ENCODE measurements at places on chromosomes 12 and 14.

DNA sequence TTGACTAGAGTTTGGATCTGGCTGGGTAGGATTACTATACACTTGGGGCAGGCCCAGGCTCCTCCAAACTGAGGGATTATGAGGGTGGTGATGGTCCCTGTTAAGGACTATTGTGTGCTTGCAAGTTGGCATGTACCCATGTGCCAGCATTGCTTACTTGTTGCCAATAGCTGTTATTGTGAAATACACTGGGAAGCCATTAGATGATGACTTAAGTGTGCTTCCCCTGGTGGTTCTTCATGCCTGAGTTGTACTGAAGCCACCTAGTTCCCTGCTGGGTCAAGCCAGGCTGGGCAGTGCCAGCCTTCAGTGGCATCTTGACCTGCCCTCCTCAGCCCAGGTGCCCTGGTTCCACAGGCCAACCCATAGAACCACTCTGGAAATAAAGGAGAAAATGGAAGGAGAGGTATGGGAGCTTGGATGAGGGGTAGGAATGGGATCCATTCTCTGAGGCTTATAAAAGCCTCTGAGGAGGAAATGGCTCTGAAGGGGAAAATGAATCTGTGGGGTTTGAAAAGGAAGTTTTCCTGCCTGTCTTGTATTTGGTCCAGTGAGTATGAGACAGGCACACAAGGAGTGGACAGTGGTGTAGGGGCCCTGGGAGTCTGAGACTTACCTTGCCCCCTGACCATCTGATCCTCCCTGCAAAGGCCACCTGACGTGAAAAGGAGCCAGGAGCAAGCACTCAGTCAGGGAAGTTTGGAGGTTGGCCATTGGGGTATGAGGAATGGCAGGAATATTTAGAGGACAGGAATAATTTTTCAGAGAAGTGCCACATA is 724 bp downstream of the LTB4R start:
- DNase-seq = no peak

DNA sequence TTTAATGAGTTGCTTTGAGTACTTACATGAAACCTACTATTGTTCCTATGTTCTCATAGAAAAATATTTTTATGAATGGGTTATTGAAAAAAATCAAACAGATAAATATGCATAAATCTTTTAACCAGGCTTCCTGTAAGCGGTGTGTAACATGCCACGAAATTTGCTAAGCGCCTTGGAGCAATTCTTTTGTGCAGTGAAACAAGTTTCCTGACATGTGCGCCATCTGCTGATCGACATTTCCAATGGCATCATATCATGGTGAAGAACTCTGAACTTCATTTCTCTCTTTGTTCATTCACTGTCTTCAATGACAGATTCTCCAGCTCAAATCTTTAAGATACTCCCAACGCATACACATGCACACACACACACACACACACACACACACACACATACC is 145.6 kb upstream of the NAV3 start:
- peak; percentile 77 for DNase-seq

- DNase-seq = no peak
Measured at GRCh38 chr12:47808574-47809365, 10.9 kb downstream of the HDAC7 start.

- no peak for DNase-seq
Measured at GRCh38 chr12:8052679-8053078, 13.5 kb downstream of the C3AR1 start.

DNA sequence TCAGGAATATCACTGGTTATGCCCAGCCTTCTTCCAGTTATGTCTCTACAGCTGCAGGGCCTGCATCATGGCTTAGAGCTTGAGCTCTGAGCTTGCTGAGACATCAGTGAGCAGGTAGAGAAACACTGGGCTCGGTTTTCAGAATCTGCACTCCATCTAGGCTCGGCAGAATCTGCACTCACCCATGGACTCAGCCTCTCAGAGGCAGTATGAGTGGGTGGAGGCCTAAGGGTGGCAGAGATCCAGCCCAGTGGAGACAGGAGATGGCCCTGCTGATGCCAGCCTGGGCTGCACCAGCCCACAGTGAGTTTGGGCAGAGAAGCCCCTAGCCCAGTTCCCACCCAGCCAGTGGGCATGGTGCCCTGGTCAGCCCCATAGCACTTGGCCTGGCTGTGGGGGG is 12.8 kb downstream of the KRT80 start:
- DNase-seq = no peak

DNA sequence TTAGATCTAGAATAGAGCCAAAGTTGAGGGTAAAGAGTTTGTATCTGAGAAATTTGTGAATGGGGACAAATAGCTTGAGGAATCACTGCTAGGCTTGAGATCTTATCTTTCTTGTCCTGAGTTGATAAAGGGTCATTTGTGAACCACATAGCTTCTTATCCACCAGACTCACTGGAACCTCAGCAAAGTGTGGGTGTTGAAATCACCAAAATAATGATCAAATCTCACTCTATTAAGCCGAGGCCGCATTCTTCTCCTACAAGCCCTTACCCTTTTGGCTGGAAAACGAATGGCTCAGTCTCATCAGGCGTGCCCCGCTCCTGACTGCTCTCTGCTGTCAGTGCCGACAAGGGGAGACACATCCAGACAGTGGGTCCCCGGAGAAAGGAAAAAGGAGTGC is 240.6 kb downstream of the EGLN3 start:
- DNase-seq = no peak

DNA sequence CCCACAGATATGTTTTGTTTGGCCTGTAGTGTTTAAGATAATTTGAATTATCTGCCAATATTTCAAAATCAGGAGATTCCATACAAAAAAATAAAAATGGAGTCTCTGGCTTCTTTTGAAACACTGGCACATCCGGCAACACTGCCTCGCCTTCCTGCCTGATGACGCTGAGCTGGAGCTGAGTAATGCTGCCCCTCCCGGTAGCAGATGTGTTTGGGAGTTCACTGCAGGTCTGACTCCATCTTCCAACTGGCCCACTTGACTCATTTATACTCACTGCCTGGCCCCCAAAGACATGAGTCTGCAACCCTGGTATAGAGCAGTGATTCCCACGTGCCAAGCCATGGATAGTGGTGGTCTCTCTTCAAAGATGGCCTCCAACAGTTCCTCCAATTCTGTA is 7.4 kb downstream of the CIT start:
- DNase-seq = peak; percentile 96

- no peak for DNase-seq
Measured at GRCh38 chr12:110862329-110862728, 15.5 kb downstream of the CCDC63 start.

- DNase-seq = no peak
Measured at GRCh38 chr14:99535448-99535847, 54.2 kb downstream of the CCNK start.

- no peak for DNase-seq
Measured at GRCh38 chr14:92635031-92635430, 113.4 kb downstream of the LGMN start.

GRCh38 chr12:6165395-6165794 is 34.8 kb upstream of the CD9 start:
- no peak for DNase-seq

DNA sequence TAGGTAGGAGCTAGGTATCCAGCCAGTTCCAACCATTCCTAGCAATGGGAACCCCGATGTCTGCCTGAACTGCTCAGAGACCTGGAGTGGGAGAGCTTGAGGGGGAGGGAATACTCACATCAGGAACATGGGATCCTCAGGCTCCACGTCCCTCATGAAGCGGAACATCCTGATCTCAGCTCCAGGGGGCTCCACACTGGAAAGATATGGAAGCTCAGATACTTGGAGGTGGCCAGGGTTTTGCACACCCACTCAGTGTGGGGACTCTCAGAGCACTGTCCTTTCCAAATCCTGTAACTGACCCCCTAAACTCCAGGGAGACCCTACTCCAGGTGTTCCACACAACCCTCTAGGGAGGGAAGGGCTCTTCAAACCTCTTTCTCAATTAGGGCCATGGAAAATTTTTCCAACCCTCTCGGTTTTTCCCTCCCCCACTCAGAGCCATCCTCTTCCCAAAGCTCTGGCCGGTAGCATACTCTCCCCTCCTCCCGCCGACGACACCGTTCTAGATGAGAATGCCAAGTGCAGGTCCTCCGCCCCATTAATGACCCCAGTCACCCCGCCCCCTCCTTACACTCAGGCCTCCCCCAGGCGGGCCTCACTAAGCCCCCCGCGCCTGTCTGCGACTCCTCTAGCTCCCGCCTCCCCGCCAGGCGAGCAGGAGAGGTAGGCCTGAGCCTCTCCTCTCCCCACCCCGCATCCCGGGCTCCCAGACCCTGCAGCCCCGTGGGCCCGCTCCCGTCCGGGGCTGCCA is 597 bp downstream of the MLF2 start:
- DNase-seq = no peak

DNA sequence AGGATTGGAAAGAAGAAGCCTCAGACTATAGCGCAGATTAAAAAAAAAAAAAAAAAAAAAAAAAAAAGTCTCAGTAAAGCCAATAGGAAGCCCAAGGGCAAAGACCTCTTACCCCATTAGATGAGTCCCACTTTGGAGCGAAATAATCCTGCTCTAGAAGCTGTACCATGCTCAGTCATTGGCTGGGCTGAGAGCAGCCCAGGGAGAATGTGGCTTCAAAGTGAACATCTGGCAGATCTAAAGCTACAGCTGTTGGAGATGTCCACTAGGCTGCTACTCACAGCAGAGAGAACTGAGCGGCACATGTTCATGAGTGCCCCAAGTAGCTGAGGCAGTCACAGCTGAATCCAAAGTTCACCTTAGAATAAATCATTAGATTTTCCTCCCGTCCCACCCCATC is 560.9 kb downstream of the MED13L start:
- DNase-seq = no peak

- no peak for DNase-seq
Measured at GRCh38 chr12:131075611-131076010, 121.9 kb downstream of the ADGRD1 start.

DNA sequence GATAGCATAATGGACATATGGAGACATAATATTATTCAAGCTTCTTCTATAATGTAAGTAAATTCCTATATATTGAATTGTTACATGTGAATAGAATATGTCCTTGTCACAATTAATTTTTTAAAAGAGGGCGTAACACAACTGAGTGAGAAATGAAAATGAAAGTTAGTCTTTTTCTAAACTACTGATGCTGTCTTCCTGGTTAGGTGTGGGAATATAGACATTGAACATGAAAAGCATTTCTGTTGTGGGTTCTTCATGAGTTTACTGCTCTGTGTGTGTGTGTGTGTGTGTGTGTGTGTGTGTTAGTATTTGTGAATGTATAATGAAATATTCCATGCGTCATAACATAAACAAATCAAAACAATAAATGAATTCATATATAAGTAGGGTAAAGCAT is 40.5 kb upstream of the RTL1 start:
- DNase-seq = no peak

- DNase-seq = no peak
Measured at GRCh38 chr14:24699052-24699451, 65.1 kb upstream of the GZMB start.

- no peak for DNase-seq
Measured at GRCh38 chr12:69036999-69037398, 104.0 kb upstream of the CPM start.

DNA sequence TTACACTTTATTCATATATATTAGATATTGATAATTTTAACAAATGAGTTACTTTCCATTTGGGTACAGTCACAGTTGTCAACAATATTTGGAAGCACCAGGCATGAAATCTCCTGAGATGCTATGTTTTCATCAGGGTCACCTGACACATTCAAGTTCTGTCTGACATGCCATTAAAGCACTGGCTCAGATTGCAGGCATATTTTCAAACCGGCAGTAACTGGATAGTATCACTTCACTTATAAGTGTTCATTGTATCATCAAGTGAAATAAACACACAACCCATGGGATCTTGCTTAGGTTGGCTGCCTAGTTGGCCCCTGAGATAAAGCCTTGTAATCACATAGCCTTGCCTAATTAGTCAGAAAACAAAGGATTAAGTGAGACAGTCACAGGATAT is 4.8 kb downstream of the IFNG start:
- no peak for DNase-seq

GRCh38 chr14:75389679-75390078 is 38.1 kb upstream of the JDP2 start:
- DNase-seq = no peak

GRCh38 chr12:62919838-62920237 is 15.1 kb downstream of the PPM1H start:
- peak; percentile 9 for DNase-seq

DNA sequence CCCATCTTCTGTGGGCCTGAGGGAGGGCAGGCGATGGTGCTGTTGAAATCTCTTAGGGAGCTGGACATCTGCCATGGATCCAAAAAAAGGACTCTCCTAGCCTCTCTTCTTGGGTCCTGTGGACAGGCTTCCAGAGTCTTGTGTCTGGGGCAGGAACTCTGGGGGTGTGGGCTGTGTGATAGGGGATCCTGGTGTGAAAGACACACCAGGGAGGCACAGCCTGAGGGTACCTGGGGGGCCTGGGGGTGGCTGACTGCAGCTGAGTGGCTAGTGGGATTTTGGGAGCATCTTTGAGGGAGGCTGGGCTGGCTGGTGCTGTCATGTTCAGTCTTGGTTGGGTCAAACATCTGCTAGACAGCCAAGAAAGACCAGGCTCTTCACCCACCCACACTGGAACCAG is 1.8 kb upstream of the KRT83 start:
- DNase-seq = no peak

DNA sequence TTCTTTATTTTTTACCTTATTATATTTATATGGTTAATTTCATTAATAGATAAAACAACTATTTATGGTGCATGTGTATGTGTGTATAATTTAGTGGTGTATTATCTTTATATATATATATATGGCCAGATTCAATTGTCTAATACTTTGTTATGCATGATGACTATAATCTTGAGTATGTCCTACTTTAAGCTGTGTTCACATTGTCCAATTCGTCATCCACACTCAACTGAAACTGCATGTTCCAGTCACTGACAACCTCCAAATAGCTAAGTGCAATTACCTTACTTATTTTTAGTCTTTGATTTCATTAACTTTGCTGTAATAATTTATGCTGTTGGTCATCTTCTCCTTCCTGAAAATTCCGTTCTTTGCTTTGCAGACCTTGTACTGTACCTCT is 306.5 kb upstream of the TMTC1 start:
- no peak for DNase-seq

GRCh38 chr12:81261508-81262207 is 183.8 kb downstream of the ACSS3 start:
- no peak for DNase-seq

DNA sequence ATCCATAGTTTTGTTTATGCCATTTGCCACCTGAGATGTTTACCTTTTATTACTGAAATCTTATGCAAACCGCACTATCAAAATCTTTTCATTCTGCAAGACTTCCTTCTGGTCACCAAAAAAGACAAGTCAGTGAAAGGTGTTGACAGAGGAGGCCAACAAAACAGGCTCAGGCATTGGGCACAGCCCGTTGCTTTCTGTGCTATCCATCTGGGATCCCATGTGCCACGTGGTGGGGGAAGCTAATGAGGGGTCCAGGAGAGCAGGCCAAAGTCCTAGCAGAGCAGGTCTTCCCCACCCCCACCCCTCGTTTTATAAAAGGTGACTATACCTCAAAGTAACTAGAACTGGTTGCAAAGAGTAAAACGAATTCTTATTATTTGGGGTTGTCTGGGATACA is 1.2 kb downstream of the ALDH1L2 start:
- DNase-seq = no peak

GRCh38 chr12:93571365-93571924 is 1.0 kb upstream of the SOCS2 start:
- DNase-seq = no peak
